ENCODE measurements at places on chromosomes 7 and 10.

- no peaks in the 10 kb centered on the region for H3K36me3 ChIP-seq
- H3K4me1 ChIP-seq = peaks cover 9% of the 10 kb centered on the region
- H3K4me3 ChIP-seq = no peak overlapping the region
- peaks cover 13% of the 10 kb centered on the region for H3K27me3 ChIP-seq
These were observed 99.0 kb upstream of the EGR2 start for GRCh38 chr10:62915158-62915557.

DNA sequence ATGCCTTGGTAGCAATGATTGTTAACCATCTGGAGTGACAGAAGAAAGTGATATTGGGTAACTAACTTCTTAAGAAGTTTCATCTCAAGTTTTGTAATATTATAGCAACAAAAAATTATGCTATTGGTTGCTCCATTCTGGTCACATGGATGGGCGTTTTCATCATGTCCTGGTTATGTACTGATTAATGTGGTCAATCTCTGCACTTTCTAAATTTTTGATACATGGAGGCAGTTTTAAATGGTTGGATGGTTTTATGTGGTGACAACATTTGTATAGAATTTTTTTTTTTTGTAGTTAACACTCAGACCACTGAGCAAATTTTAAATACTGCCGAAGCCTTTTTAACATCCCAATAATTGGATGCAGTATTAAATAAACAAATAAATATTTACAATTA is 55.2 kb upstream of the CCAR1 start:
- H3K27me3 ChIP-seq = no peaks in the 10 kb centered on the region
- H3K4me3 ChIP-seq = no peak overlapping the region
- peaks cover 5% of the 10 kb centered on the region for H3K36me3 ChIP-seq
- H3K4me1 ChIP-seq = no peaks in the 10 kb centered on the region
- DNase-seq = no peak

DNA sequence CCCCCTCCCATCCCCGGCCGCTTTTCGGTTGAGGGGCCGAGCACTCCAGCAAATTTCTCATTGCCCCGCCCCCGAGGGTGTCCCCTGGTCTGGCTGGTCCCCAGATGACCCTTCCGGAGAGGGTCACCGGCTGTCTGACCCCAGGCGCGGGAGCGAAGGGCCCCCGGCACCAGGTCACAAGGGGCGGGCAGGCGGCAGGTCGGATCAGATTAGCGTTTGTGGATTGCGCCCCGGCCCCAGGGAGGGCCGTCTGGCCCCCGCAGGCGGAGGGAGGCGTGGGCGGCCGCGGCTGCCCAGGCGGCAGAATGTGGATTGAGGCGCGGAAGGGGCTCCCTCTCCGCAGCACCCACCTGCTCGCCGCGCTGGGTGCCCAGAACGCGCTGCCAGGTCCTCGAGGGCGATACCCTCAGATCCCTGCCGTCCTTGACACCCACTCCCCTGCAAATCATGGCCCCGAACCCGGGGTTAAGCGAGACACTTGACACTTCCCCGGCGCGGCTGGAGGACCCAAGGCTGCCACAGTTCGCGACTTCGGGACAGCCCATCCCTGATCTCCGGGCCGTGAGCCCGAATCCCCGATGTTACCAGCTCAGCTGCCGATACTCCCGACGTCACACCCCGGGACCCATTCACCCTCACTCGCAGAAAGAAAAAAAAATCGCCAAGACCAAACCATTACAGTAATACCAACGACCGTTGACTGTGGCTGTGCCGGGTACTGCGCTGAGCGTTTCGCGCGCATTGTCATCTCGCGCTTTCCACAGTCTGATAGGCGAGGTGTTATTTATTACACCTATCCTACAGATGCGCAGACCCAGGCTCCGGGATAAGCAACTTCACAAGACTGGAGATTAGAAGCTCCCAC is 953 bp downstream of the NODAL start:
- H3K27ac ChIP-seq = no peak overlapping the region
- H3K4me3 ChIP-seq = peak overlapping the region; percentile 60
- H3K36me3 ChIP-seq = no peaks in the 10 kb centered on the region
- H3K4me1 ChIP-seq = peaks cover 8% of the 10 kb centered on the region
- peak; percentile 15 for DNase-seq

DNA sequence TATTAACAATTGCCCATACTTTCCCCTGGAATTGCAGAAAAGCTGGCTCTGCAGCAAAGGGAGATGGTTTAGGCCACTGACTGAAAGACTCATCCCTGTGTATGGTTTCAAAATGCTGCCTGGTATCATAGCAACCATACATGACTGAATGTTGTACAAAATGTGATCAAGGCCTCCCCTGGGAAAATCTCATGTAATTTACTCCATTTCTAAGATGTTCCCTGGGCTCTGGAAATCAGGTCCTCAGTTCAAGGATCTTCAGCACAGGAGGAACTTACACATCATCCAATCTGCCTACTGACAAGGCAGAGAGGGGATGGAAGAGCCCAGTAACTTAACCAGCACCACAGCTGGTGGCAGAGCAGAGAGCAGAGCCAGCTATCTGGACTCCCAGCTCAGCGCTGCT is 111.8 kb downstream of the JAZF1 start:
- no peaks in the 10 kb centered on the region for H3K27me3 ChIP-seq
- no peak for DNase-seq
- no peaks in the 10 kb centered on the region for H3K36me3 ChIP-seq
- no peak overlapping the region for H3K4me3 ChIP-seq
- no peak overlapping the region for H3K27ac ChIP-seq

DNA sequence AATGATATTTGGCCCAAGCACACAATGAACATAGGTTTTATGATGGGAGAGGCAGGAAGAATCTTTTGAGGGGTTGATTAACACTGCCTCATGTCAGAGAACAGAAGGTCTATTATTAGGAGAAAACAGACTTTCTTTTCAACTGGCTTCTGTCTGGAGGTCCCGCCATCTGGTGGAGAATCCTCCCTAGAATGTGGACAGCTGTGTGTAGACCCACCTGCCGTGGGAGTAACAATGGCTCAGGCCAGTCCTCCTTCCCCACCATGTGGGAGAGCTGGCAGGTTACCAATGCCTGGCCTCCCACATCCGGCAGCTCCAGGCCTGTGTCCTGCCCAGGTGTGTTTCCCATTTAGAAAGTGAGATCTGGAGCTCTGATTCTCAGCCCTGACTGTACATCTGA is 70.4 kb upstream of the AOAH start:
- H3K4me3 ChIP-seq = no peak overlapping the region
- H3K36me3 ChIP-seq = no peaks in the 10 kb centered on the region
- H3K27ac ChIP-seq = no peak overlapping the region
- DNase-seq = no peak
- peaks cover 31% of the 10 kb centered on the region for H3K4me1 ChIP-seq

- peaks cover 10% of the 10 kb centered on the region for H3K4me1 ChIP-seq
- H3K27me3 ChIP-seq = peaks cover 56% of the 10 kb centered on the region
- H3K36me3 ChIP-seq = no peaks in the 10 kb centered on the region
- no peak overlapping the region for H3K27ac ChIP-seq
- H3K4me3 ChIP-seq = no peak overlapping the region
- no peak for DNase-seq
These were observed 100.3 kb downstream of the CTBP2 start for GRCh38 chr10:125060026-125060425.

GRCh38 chr7:6023974-6024435 is 7.2 kb upstream of the ANKRD61 start:
- no peaks in the 10 kb centered on the region for H3K27me3 ChIP-seq
- no peak for DNase-seq

DNA sequence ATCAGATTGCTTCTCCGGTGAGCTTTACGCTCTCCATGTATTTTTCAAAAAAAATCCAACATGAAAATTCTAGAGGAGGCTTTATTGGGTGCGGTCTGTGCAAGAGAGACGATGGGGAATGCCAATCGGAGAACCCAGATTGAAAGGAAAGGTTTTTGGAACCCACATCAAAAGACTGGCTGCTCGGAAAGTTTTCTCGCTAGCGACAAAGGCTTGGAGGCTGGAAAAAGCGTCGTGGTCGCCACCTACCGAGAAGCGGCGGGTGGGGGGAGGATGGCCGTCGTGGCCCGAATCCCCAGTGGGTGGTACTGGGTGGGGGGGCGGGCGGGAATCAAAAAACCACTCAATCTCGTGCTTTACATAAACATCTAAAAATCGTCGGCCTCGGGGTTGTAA is 1.1 kb upstream of the GTF2I start:
- peak; percentile 73 for DNase-seq
- H3K4me1 ChIP-seq = peaks cover 54% of the 10 kb centered on the region
- peak overlapping the region; percentile 89 for H3K4me3 ChIP-seq
- no peaks in the 10 kb centered on the region for H3K27me3 ChIP-seq
- peak overlapping the region; percentile 95 for H3K27ac ChIP-seq
- peaks cover 23% of the 10 kb centered on the region for H3K36me3 ChIP-seq

- H3K36me3 ChIP-seq = no peaks in the 10 kb centered on the region
- peaks cover 11% of the 10 kb centered on the region for H3K27me3 ChIP-seq
- no peak overlapping the region for H3K27ac ChIP-seq
- DNase-seq = no peak
- H3K4me3 ChIP-seq = no peak overlapping the region
These were observed 59.2 kb upstream of the JCAD start for GRCh38 chr10:30118590-30118989.

DNA sequence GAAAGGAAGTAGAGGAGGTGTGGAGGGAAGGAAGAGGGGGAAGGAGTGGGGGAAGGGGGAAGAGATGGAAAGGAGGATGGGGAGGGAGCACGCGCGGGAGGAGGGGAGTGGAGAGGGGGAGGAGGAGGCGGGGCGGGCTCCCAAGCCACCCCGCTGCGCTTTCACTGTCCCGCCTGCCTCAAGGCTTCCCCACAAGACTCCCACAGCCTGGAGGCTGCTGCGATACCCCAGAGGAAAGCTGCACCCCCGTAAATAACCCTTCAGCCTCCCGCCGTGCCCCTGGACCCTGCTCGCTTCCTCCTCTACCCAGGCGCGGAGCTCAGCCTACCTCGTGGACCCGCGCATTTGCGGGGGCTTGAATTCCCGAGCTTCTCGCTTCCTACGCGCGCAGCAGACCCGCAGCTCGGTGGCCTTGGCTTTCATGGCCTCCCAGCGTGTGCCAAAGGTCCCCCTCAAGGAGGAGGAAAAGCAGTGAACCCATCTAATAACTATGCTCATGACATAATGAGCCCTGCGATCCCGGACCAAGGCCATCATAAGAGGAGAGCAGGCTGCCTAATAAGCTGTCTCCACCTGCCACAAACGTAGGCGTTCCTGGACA is at the start of gene C10orf67:
TSS of gene C10orf67 (minus strand) at position 557 of the 601 bp plus-strand sequence. CDS start at position 534, 23 bp downstream.
- peaks cover 26% of the 10 kb centered on the region for H3K4me1 ChIP-seq
- no peaks in the 10 kb centered on the region for H3K27me3 ChIP-seq
- peak; percentile 40 for DNase-seq
- H3K27ac ChIP-seq = peak within 1 kb of the TSS; percentile 77

- H3K4me1 ChIP-seq = no peaks in the 10 kb centered on the region
- DNase-seq = no peak
- H3K4me3 ChIP-seq = no peak overlapping the region
These were observed 70.9 kb downstream of the DYNC1I1 start for GRCh38 chr7:95843286-95843685.

DNA sequence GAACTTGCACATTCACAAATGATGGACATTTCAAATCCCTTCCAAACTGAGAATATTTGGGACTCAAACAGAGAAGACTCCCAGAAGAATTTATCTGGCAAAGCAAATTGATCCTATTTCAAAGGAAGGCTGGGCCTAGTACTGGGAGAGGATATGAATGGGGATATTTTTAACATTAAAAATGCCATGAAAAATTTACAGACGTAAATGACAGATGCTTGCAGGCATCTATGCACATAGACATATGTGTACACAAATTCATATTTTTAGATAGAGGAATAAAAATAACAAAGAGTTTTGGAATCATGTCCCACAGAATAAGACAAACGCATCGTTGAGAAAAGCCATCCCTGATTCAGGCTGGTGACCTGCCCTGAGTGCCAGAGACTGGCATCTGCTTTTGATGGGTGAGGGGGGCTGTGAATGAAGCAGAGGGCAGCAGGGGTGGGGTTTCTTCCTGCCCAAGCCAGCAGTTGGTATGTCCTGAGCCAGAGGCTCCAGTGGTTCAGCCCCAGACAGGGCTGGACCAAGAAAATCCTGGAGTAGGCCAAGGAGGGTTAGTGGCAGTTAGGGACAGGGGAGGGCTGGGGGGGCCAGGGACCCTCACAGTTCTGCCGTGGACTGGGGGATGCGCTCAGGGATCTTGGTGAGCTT is 138.5 kb downstream of the SLIT1 start:
- no peaks in the 10 kb centered on the region for H3K36me3 ChIP-seq
- peaks cover 5% of the 10 kb centered on the region for H3K4me1 ChIP-seq
- H3K27ac ChIP-seq = no peak overlapping the region
- no peak overlapping the region for H3K4me3 ChIP-seq

GRCh38 chr7:105210721-105211205 is 178.0 kb downstream of the SRPK2 start:
- peaks cover 22% of the 10 kb centered on the region for H3K36me3 ChIP-seq
- peaks cover 63% of the 10 kb centered on the region for H3K4me1 ChIP-seq
- no peaks in the 10 kb centered on the region for H3K27me3 ChIP-seq
- peak overlapping the region; percentile 44 for H3K4me3 ChIP-seq
- H3K27ac ChIP-seq = peak overlapping the region; percentile 21

- H3K27ac ChIP-seq = no peak overlapping the region
- no peak for DNase-seq
- no peaks in the 10 kb centered on the region for H3K4me1 ChIP-seq
- peaks cover 3% of the 10 kb centered on the region for H3K36me3 ChIP-seq
- no peaks in the 10 kb centered on the region for H3K27me3 ChIP-seq
- H3K4me3 ChIP-seq = no peak overlapping the region
These were observed 8.1 kb downstream of the DENND10 start for GRCh38 chr10:119112056-119112455.

- H3K36me3 ChIP-seq = no peaks in the 10 kb centered on the region
- H3K4me1 ChIP-seq = peaks cover 33% of the 10 kb centered on the region
These were observed 31.1 kb downstream of the CALML3 start for GRCh38 chr10:5555881-5556280.

DNA sequence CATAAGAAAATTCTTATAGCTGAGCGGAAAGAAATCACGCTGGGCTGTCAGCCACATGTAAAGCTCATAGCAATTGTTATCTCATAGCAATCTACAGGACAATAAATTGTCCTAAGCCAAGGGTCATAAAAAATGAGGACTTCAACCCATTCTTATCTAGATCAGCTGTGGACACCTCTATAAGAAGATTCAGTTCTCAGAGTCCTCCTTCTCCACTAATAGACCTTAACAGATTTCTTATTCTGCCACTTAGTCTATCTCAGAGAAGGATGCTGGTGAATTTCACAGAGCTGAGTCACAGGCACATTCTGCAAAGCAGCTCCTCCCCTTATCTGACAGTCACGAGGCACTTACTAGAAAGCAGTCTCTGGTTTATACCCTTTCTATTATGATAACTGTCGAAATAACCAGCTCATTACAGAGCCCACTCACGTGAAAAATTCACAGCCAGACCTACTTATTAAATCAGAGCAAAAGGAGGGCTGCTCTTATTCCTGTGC is 185.3 kb upstream of the PCLO start:
- no peaks in the 10 kb centered on the region for H3K4me1 ChIP-seq
- H3K4me3 ChIP-seq = no peak overlapping the region
- DNase-seq = no peak
